Activated CD4-positive, alpha-beta T cell treated with anti-CD3 and anti-CD28 coated beads, Interleukin-2, amount 50 U/mL, for 1 hour (primary cell): ENCODE measurements at places on chromosomes 13 and 19.
A peak's percentile ranks its signal among the peaks of the same experiment; 100 is the strongest.

DNA sequence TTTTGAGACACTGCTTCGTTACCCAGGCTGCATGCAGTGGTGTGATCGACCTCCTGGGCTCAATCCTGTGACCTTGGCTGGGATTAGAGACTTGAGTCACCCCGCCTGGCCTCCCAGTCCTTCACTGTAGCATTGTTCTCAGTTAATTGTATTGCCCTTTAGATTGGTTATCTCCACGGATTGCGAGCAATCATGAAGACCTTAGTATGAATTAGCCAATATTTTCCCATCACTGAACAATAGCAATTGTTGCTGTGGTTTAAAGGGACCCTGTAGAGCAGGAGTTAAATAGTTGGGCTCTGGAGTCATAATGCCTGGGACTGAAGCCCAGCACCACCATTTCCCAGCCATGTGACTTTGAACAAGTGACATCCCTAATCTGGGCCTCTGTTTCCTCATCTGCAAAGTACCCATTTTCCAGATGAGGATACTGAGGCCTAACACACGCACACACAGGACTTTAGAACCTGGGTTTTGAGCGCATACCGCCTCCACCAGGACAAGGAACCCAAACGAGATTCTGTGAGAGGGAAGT lies 8.4 kb downstream of the PPP1R14A start:
- DNase-seq = no peak

GRCh38 chr19:4368128-4368820 lies 24.9 kb downstream of the MPND start:
- no peak for DNase-seq

GRCh38 chr13:24557081-24557480 lies 44.5 kb upstream of the PARP4 start:
- no peak for DNase-seq

- peak; percentile 65 for DNase-seq
Measured at GRCh38 chr13:27826379-27827353, 34.4 kb downstream of the GSX1 start.

DNA sequence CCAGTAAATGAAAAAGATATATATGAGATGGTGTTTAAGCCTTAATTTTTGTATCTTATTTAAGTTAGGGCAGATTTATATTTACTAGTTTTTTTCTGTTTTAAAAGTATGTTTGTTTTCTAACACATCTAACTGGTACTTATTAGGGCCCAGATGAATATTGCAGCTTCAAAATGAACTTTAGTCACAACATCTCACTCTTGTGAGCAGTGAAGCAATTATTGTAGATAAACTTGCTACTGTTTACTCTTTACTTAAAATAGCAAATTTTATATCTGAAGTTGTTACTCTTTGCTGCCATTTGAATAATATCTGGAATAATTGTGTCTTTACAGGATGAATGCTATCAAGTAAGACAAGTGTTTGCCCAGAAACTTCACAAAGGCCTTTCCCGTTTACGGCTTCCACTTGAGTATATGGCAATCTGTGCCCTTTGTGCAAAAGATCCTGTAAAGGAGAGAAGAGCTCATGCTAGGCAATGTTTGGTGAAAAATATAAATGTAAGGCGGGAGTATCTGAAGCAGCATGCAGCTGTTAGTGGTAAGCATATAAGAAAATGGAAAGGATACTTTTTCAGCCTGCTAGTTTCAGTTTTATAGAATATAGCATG lies 166.8 kb downstream of the PDS5B start:
- no peak for DNase-seq

GRCh38 chr19:6230991-6231448 lies 48.8 kb downstream of the MLLT1 start:
- no peak for DNase-seq

DNA sequence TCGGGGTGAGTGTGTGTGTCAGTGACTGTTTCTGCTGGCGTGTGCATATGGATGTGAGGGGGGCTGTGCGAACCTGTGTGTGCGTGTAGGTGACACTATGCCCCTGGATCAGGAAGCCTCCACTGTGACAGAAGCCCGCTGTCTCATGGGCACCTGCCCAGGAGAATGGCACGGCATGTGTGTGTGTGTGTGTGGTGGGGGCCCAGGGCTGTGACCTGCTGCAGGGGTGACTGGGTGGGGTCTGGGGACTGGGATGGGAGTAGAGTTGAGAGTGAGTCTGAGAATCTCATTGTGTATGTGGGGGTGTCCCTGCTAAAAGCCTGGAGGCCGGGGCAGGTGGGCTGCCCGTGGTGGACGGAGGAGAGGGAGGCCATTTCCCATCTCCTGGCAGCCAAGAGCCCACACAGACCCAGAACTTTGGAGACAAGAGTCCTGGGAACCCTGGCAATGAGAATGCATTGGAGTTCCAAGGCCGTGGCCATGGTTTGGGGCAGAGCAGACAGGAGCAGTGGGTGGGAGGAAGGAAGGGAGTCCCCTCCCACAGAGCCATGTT lies 6.4 kb upstream of the TPM4 start:
- no peak for DNase-seq

DNA sequence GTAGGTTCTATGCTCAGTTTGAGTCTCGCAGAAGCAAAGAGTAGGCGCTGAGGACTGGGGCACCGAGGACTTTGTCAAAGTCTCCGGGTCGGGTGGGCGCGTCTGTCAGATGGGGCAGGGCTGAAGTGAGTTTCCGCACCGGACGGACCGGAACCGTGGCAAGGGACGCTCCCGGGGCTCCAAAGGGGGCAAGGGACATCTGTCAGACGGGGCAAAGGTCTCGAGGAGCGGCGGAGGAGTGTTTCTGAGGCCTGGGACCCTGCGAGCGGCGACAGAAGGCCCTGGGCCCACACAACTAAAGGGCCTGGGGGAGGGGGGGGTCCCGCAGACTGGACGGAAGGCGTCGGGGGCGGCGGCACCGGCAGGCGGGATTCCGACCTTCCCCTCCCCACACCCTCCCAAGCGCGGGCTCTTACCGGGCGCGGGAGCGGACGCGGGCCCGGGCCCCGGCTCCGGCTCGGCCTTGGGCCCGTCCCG lies 13.3 kb upstream of the AKAP8L start:
- no peak for DNase-seq

- no peak for DNase-seq
Measured at GRCh38 chr19:3656073-3656746, 29.6 kb upstream of the CACTIN start.

- DNase-seq = no peak
Measured at GRCh38 chr19:10408511-10409283, 5.4 kb upstream of the CDC37 start.

- DNase-seq = no peak
Measured at GRCh38 chr19:37654118-37654517, 1.1 kb downstream of the ZFP30 start.

DNA sequence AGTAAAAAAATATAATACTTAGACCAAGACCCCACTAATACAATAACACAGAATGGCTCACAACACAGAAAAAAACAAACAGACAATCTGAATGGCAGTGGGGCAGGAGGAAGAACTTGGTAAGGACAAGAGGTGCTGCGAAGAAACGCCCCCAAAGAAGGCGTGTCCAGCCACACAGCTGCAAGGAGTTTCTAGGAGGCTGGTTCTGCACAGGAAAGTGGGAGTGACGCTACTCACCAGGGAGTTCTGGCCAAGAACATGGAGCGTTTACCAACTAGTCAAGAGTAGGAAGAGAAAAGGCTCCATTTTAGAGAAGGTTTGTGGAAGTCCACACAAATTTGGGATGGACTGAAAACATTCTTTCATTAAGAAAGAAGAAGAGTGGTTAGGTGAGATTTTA lies 95.3 kb upstream of the SLC15A1 start:
- DNase-seq = no peak

DNA sequence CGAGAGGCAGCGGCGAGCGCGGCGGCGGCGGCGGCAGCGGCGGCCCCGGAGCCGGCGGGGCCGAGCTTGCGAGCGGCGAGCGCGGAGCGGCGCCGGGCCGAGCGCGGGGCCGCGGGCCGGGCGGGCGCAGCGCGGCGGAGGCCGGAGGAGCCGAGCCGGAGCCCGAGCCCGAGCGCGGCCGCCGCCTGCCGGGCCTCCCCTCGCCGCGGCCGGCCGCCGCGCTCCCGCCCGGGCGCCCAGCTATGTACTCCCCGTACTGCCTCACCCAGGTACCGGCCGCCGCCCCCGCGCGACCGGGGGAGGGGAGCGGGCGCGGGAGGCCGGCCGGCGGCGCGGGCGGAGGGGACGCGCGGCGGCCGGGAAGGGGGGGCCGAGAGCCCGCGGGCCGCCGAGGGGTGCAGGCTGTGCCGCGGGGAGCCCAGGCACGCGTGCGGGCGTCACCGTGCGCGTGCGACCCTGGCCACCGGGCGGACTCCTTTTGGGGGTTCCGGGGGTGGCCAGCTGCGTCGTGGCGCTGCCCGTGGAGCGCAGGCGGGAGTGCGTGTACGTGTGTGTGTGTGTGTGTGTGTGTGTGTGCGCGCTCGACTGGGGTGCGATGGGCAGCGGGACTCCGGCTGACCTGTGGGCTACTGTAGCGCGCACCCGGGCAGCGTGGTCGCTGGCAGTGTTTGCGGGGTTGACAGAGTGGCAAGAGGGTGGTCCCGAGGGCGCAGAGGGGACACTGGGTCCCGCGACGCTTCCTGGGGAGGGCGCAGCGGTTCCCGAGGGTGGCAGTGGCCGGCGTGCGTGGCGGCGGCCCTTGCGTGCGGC lies 526 bp downstream of the NFIX start:
- DNase-seq = no peak

GRCh38 chr13:53052675-53053074 lies 24.1 kb downstream of the OLFM4 start:
- DNase-seq = no peak

DNA sequence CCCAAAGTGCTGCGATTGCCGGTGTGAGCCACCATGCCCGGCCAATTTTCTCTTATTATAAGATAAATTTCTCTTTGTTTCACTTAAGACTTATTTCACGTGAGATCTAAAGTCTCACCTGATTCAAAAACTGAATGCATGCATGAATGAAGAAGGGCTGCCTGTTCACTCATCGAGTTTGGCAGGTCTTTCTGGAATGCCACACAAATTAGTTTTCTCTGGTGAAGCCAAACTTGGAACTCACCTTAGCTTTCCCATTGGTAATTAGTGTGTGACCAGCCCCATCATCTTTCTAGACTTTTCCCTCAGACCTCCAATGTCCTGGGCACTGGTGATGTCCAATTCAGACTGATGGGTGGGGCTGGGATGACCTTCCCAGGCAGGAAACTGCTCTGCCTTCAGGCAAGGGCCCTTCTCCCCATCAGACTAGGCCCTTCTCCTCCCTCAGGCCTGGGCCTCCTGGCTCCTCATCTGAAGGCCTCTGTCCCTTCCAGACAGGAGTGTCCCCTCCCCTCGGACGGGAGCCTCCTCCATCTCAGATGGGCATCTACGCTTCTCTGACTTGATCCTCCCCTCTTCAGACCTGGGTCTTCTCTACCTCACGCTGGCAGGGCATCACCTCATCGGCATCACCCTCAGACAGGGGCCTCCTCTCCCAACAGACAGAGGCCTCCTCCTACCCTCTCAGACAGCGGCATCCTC lies 14.4 kb downstream of the C3 start:
- DNase-seq = no peak
